Activated CD8-positive, alpha-beta memory T cell treated with anti-CD3 and anti-CD28 coated beads, Interleukin-2, amount 50 U/mL, for 48 hours (primary cell): ENCODE measurements at places on chromosomes 16 and 17.

GRCh38 chr17:82493226-82493781, 26.2 kb upstream of the FOXK2 start:
- DNase-seq: no peak

DNA sequence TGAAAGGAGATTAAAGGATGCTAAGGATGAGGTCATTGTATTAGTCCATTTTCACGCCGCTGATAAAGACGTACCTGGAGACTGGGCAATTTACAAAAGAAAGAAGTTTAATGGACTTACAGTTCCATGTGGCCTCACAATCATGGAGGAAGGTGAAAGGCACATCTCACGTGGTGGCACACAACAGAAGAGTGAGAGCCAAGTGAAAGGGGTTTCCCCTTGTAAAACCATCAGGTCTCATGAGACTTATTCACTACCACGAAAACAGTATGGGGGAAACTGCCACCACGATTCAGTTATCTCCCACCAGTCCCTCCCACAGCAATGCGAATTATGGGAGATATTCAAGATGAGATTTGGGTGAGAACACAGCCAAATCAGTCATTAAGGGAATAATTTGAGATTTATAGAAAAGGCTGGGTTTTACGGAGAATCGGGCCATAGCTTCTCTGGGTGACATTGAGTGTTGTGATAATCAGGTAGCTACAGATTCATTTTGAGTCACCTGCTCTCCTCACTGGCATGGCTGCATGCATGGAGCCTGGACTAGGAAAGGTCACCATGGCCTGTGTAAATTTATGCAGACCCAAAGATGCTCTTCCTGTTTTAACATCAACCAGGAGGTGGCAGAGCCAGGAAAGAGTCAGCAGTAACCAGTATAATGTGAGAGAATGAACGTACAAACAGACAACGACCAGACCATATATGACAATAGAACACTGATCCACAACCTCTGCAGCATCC, 40.5 kb upstream of the DYNLRB2 start:
- no peak for DNase-seq

DNA sequence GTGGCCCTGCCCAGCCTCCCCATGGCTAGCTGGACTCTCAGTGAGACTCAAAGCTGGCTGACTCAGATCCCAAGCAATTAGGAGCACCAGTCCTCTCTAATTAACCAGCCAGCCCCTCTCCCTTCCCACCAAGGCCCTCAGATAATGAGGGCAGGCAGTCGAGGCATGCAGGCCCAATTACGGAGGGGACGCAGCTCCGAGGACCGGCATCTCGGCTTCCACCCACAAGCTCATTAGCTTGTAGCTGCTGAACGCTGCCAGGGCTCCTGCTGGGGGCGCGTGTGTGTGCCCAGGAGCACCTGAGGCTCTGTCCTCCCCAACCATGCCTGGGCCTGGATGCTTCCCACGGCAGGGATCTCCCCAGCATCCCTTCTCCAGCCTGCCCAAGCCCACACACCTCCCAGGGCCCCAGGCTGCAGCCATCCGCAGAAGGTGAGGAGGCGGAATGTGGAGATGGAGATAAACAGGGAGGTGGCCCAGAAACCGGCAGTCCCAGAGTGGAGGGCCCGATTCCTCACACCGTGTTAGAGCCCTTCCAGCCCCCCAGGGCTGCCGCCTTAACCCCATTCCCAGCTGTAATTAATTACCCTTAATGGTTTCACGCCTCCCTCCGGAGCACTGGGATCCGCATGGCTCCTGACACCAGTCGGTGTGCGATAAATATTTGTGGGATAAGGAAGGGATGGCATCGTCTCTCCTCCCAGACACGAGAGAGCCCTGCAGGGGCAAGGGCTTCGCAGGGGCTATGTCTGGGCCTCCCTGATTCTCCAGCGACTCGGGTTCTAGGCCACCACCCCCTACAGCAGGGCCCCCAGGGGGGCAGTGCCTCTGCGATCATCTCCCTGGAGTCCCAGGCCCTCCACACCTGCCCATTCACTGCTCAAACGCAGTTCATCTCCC, 42.2 kb downstream of the RPH3AL start:
- DNase-seq: no peak

DNA sequence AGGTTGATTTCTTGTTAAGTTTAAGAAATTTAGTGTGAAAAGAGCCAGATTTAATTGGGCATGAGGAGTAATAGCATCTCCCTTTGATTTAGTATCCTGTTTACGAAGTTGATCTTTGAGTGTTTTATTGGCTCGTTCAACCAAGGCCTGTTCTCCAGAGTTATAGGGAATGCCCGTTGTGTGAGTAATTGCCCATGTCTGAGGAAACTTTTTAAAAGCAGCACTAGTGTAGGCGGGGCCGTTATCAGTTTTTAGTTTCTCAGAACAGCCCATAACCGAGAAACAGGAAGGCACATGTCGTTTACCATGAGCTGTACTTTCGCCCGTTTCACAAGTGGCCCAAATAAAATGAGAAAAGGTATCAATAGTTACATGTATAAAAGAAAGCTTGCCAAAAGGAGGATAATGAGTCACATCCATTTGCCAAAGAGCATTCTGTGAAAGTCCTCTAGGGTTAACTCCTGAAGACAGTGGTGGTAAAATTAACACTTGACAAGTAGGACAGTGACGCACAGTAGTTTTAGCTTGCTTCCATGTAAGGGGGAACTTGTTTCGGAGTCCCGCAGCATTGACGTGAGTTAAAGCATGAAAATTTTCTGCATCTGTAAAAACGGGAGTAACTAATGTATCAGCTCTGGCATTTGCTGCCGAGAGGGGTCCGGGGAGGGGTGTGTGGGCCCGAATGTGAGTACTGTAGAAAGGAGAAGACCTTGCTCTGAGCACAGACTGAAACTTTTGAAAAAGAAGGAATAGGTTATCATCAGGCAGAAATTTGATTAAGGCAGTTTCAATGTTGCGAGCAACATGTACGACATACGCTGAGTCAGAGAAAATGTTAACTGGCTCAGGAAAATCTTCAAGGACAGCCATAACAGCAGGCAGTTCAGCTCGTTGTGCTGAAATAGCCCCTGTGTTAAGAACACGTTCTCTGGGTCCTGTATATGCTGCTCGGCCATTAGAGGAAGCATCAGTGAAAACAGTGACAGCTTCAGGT, 18.5 kb upstream of the KCTD5 start:
- DNase-seq: peak; percentile 57

DNA sequence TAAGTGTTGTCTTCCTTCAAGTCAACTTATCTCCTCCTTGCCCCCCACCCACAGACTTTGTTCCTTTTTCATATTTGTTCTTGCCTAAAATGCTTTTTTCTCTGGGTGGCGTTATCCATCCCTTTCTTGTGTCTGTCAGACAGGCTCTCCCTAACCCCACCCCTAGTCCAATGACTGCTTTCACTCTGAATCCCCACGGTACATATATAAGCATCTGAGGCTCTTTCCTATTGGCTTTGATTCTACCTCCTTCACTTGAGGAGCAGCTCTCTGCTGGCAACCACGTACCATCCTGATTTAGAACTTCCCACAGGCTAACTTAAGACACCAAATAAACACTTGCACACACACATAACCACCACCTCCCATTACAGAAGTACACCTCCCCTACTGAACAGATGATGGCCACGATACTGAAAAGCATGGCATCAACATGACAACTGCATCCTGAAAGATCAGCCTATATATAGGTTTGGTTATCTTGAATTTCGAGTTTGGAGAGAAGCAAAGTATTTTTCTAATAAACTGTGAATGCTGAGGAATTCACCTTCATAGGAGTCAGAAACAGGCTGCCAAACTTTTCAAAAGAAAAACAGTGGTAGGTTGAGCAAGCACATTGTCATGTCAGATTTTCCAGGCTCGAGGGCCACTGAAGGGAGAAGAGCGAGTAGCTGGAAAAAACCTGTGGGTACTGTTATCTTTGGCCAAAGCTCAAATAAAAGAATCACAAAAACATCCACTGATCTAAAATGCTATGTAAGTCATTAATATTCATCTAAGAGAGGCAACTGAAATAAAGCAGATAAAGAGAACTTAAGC, 24.3 kb downstream of the STAT3 start:
- no peak for DNase-seq

DNA sequence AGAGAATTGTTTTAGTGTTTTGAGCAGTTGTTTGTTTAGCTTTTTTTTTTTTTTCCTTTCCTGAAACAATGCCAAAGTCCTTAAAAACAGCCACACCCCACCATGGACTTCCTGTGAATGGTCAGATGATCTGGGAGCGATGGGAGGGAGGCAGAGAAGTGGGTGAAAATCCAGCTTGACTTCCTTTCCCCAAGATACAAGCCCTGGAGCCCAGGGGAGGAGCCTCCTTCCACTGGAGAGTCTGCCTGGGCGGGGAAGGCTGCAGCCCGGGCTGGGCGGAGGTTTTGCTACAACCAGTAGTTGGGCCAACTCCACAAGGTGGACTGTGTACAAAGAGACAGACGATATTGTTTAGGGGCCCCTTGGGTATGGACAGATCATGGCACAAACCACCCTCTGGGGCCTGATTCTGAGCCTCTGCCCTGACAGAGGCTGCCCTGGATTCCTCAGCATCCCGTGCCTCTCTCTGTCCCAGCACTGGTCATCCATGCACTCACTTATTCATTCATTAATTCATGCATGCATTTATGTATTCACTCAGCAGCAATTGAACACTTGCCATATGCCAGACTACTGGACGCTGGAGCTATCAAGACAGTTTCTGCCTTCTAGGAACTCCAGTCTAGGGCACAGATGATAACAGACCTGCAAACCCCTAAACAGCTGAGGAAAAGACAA, 29.8 kb downstream of the WSB1 start:
- DNase-seq: no peak

GRCh38 chr17:17790637-17791464, 45.9 kb downstream of the SREBF1 start:
- no peak for DNase-seq

DNA sequence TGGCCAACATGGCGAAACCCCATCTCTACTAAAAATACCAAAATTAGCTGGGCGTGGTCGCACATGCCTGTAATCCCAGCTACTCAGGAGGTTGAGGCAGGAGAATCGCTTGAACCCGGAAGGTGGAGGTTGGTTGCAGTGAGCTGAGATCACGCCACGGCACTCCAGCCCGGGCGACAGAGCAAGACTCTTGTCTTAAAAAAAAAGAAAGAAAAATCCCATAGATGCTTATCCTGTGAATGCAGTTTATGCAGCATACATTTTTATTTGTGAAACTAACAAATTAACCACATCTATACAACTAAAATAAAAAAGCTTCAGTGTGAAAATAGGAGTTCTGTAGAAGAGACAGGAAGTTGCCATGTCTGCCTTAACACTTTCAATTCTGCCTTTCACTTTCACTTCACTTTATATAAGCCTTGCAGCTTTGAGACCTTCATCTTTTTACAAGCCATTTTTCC, 7.1 kb downstream of the IGSF6 start:
- peak; percentile 63 for DNase-seq

DNA sequence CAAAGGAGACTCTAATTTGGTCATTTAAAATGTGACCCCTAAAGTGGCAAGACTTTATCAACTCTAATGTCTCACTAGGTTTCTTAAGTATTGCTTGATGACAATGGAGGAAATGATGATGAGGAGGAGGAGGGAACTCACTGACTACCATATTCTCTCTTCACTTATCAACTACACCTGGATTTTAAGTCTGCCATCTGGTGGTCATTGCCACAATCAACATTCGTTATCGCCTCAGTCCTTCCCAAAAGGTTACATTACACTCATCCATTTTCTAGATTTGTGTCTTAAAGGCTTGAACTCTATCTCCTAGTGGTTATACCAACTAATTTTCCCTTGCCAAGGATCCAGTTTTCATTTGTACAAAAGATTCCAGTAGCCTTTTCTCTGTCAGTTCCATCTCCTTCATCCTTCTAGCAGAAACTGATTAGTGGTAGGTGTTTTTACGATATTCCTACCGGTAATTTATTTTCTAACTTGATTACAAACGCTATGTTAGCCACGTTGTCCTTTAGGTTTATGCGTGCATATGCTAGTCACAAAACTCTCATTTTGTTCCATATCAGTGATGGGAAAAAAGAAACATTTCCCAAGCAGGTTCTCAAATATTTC, 114.6 kb upstream of the NOG start:
- no peak for DNase-seq

- peak; percentile 77 for DNase-seq
Observed at GRCh38 chr17:3695723-3696411, at the start of gene P2RX5. P2RX5 (minus strand) TSS chr17:3696155; CDS start chr17:3696005, 150 bp downstream.

- no peak for DNase-seq
Observed at GRCh38 chr16:84959045-84959576, 52.2 kb downstream of the ZDHHC7 start.

GRCh38 chr17:47884905-47885730, 10.9 kb upstream of the SP2 start:
- DNase-seq: no peak

DNA sequence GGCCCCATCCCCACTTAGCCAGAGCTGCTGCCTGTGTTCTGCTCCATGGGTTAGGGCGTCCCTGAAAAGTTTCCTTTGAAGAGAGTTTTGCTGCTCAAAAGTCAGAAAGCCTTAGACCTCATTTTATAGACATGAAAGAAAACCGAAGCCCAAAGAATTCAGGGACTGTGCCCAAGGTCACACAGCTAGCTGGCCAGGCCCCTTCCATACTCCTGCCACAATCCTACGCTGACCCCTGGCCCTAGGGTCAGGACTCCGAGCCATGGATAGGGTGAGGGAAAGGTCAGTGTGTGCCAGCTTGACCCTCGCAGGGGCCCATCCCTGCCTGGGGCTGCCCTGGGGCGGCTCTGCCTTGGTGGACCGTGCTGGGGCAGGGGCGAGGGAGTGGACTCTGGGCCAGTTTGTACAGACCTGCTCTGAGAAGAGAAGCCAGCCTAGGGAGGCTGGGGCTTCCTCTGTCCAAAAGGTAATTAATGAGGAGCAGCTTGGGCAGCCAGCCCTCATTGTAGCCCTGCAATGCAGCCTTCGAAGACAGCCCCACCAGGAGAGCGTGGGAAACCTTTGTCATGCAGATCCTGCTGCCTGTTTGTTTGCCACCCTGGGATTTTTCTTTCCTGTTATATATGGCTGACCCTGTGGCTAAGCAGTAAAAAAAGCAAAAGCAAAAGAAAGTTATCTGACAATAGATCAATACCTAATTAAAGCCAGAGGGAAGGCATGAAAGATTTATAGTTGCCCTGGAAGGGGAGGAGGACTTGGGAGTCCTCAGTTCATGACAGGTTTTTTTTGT, 37.4 kb downstream of the RHBDL3 start:
- DNase-seq: no peak

DNA sequence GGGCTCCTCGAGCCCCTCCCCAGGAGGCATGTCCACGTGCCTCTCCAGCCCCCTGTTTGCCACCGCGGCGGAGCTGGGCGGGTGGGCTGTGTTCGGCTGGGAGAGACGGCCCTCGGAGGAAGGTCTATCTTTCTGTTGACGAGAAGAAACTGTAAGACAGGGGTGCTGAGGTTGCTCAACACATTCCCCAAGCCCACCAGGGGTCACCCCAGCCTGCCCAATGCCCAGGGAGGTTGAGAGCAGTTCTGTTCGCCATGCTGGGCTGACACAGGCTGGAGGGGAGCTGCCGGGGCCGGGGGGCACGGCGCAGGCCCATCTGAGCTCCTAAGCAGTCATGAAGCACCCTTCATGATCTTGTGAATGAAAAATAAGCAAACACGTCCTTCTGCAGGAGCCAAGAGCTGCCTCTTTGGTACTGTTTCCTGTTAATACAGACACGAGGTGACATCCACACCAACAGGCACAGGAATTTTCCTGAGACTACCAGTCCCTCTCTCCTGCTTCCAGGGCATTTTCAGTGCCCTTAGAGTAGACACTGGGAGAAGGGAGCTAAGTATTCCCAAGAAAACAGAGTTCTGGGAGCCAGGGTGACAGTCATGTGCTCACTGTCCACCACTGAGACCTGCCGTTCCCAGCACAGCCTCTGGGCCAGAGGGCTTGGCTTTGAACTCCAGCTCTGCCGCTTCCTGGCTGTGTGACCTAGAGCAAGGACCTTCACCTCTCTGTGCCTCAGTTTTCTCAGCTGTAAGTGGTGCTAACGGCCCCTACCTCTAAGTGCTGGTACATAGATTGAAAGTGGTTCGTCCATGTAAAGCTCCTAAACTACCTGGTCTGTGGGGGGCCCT, 9.2 kb downstream of the UBALD2 start:
- peak; percentile 61 for DNase-seq
